ENCODE measurements at places on chromosomes 13 and 19.

- DNase-seq, result no peak
Observed at GRCh38 chr13:63209330-63210017, 1793.8 kb upstream of the PCDH20 start.

- DNase-seq, result no peak
Observed at GRCh38 chr19:53696951-53697350, 65.2 kb downstream of the DPRX start.

GRCh38 chr19:55172741-55173140 lies 6.3 kb upstream of the DNAAF3 start:
- no peak for DNase-seq

GRCh38 chr13:71274923-71275608 lies 591.9 kb downstream of the DACH1 start:
- no peak for DNase-seq

- peak; percentile 24 for DNase-seq
Observed at GRCh38 chr19:49475995-49476880, 2.2 kb downstream of the FLT3LG start.

GRCh38 chr19:11694533-11695439 lies 44.0 kb downstream of the ZNF823 start:
- DNase-seq, result peak; percentile 1

DNA sequence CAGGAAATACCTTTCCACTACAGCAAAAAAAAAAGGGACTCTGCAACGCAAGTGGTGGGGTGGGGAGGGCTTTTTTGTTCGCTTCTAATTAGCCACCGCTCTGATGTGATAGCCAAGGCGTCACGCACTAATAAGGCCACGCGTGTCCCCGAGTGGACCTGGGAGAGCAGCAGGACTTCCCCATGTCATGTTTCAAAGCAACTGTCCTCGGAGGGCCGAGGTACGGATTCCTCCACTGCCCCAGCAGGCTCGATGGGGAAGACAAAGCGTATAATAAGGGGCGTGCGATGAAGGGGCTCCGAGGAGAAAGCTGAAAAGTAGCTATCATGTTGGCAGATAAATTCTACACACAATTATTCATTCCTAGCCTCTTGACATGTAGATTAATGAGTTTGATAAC lies 179.7 kb upstream of the ZNF507 start:
- no peak for DNase-seq

- DNase-seq, result no peak
Observed at GRCh38 chr19:35404879-35405622, 34.2 kb downstream of the GPR42 start.
